ENCODE measurements at places on chromosomes 12 and 14.

DNA sequence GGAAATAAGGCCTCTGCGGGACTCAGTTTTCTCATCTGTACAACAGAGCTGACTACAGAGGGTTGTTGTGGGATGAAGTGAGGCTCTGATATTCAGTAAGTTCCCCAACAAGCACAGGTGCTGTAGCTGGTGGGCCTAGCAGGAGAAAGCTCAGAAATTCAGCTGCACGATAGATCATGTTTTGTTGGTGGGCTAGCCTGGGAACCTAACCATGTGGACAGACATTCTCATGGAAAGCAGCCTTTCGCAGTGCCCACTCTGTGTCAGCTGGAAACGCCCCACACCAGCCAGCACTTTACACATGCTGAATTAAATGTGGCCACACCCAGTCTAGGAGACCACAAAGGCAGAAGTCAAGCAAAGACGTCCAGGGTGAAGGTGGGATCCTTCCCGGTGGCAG is 16.1 kb downstream of the PITPNM2 start:
- DNase-seq, result no peak

- DNase-seq, result peak; percentile 47
These were observed 29.2 kb upstream of the DCN start for GRCh38 chr12:91211866-91212265.

DNA sequence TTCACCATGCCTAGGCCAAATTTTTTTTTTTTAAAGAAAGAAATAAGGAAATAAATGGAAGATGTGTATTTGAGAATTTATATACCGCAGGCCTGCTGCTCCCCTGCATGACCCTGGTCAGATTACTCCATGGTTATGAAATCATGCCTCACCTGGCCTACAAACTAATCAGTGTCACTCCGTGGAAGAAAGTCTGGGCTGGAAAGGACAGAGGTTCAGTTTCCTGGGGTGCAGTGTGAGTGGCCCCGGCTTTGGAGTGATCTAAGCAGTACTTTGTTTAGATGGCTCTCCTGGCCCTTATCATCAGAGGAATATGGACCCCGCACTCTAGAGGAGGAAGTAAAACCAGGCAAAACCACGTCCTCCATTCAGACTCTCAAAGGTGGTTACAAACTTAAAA is 9.6 kb downstream of the APOBEC1 start:
- no peak for DNase-seq

- no peak for DNase-seq
These were observed 10.3 kb downstream of the RTL1 start for GRCh38 chr14:100893228-100893601.

DNA sequence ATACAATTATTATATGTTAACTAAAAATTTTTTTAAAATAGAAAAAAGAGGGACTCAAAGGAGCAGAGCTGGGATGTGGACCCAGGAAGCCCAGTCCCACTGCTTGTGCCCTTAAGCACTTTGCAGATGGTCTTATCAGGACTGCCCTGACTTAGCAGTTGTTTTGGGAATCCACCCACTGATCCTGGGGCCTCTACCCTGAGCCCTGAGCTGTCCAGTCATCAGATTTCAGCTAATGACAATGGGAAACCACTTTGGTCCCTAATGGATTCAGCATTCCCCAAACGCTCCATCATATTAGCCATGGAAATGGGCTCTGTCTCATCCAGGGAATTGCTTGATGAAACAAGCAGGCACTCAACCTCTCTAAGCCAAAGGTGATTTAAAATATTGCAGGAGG is 22.5 kb upstream of the WSCD2 start:
- DNase-seq, result no peak

GRCh38 chr14:32300136-32300535 is 29.0 kb upstream of the AKAP6 start:
- DNase-seq, result no peak

All from fibroblast of gingiva (primary cell).